ENCODE measurements at places on chromosomes 4 and X.

- no peak for DNase-seq
Observed at GRCh38 chr4:26807330-26807729, 53.3 kb upstream of the STIM2 start.

DNA sequence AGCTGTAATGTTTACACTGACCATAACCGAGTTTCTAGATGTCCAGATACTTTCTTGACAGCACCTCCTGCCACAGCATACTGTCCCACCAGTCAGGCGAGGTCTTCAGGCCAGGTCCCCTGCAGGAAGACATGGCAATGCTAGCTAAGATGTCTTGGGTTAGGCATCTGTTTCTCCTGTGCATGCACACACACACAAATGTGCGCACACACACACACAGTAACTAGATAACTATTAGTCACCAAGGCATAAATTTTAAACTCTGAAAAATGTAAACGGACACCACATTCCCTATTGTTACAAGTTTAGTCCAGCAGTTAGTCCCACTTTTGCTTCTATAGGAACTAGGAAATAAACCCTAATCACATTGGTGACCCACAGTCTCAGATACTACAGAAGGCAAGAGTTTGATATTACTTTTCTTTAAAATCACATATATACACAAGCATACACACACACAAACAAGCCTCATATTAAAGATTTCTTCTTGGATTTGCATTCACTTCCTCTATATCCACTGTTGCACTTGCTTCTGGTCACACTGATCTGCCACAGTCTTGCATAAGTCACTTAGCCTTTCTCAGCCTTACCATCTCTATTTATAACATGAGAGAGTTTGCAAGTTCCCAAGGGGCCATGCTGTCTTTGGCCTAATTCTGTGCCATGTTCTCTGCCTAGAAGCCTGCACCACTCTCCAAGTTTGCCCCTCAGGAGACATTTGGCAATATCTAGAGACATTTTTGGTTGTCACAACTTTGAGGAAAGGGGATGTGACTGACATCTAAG is 32.2 kb downstream of the IL21 start:
- no peak for DNase-seq

- DNase-seq: no peak
Observed at GRCh38 chr4:126221717-126222340, 907.1 kb downstream of the FAT4 start.

DNA sequence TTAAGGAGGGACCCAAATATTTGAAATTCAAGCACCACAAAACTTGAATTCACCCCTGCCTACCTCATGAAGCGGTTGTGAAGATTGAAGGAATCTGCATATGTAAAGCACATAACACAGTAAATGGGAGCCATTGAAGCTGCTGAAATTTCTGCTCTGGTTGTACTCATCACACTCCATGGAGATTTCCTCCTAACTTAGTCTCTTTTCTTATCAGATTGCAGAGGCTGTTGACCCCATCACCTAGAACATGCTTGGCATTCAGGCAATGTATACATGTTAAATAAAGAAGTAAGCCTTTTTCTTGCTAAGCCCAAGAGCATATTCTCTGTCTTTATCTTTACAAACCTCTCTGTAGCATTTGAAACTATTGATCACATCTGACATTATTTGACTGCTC is 104.9 kb upstream of the TNIP3 start:
- DNase-seq: no peak

- peak; percentile 43 for DNase-seq
Observed at GRCh38 chr4:142474398-142475087, 371.6 kb downstream of the INPP4B start.

- DNase-seq: no peak
Observed at GRCh38 chrX:131136776-131137175, 78.6 kb downstream of the ARHGAP36 start.

GRCh38 chrX:41386222-41386990 is 52.4 kb downstream of the DDX3X start:
- DNase-seq: no peak

DNA sequence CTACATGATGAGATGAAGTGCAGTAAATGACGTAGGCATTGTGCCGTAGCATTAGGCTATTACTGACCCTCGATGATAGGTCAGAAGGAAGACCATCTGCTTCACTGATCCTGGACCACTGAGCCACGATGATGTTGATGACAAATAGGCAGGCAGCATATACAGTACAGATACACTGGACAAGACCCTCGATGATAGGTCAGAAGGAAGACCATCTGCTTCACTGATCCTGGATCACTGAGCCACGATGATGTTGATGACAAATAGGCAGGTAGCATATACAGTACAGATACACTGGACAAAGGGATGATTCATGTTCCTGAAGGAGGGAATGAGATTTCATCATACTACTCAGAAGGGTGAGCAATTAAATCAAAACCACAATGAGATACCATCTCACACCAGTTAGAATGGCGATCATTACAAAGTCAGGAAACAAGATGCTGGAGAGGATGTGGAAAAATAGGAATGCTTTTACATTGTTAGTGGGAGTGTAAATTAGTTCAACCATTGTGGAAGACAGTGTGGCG is 50.9 kb downstream of the BEND4 start:
- no peak for DNase-seq

DNA sequence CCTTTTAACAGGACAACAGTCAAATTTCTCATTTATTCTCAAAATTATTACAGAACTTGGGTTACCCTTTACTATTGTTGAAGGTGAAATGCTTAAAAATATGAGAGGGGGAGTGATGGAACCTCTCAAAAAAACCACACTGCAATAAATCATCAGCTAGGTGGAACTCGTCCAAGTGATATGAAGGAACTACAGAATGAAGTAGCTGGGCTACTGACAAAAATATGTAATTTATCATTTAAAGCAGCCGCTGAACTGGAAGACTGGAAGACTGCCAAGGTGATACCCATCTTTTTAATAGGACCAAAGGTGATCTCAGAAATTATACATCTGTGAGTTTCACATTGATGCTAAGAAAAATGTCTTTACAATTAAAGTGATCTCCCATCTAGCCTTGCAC is 597.7 kb upstream of the TENM3 start:
- no peak for DNase-seq

- DNase-seq: no peak
Observed at GRCh38 chr4:143482840-143483239, 30.7 kb upstream of the SMARCA5 start.

Data from CD4-positive, alpha-beta memory T cell (primary cell).